ENCODE measurements at places on chromosomes 1 and 21. TPM values are rescaled to one million over a fixed set of nuclear protein-coding genes. Genes with fewer than 3 reads are reported as not detected.

- H3K27ac ChIP-seq = no peak overlapping the region
- H3K4me3 ChIP-seq = no peak overlapping the region
- H3K4me1 ChIP-seq = no peaks in the 10 kb centered on the region
- H3K27me3 ChIP-seq = no peaks in the 10 kb centered on the region
These were observed 137.4 kb downstream of the C1orf21 start for GRCh38 chr1:184524248-184524647.

The ATG4C gene
- 10.2 TPM for total RNA-seq

GRCh38 chr1:200423235-200423634 lies 13.4 kb upstream of the ZNF281 start:
- no peaks in the 10 kb centered on the region for H3K4me1 ChIP-seq
- H3K36me3 ChIP-seq = no peaks in the 10 kb centered on the region
- no peaks in the 10 kb centered on the region for H3K27me3 ChIP-seq

GRCh38 chr21:45575993-45576837 lies 34.0 kb upstream of the SLC19A1 start:
- no peak for DNase-seq
- H3K4me1 ChIP-seq = peaks cover 13% of the 10 kb centered on the region
- H3K4me3 ChIP-seq = no peak overlapping the region
- no peak overlapping the region for H3K27ac ChIP-seq
- H3K36me3 ChIP-seq = no peaks in the 10 kb centered on the region
- no peaks in the 10 kb centered on the region for H3K27me3 ChIP-seq

DNA sequence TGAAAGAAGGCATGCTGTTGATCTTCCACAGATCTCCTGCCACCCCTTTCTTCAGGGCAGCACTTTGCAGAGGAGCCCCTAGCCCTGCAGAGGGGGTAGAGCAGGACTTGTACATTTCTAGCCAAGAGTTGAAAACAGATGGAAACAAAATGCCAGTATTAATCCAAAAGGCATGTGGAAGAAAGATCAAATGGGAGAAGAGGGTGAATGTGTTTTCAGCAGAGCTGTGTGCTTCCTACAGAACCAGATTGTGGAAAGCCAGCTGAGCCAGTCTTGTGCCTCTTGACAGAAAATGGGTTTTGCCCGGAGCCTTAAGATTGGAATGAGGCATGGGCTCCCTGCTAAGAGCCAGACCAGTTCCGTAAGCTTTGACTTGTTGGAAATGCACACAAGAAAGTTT lies 105.2 kb upstream of the TSPAN2 start:
- no peak overlapping the region for H3K27ac ChIP-seq
- H3K4me1 ChIP-seq = peaks cover 6% of the 10 kb centered on the region
- no peaks in the 10 kb centered on the region for H3K27me3 ChIP-seq
- no peak overlapping the region for H3K4me3 ChIP-seq
- no peak for DNase-seq

- H3K27ac ChIP-seq = no peak overlapping the region
- H3K4me3 ChIP-seq = no peak overlapping the region
- no peak for DNase-seq
- H3K27me3 ChIP-seq = no peaks in the 10 kb centered on the region
- no peaks in the 10 kb centered on the region for H3K36me3 ChIP-seq
These were observed 119.0 kb downstream of the HIVEP3 start for GRCh38 chr1:41799723-41800122.

DNA sequence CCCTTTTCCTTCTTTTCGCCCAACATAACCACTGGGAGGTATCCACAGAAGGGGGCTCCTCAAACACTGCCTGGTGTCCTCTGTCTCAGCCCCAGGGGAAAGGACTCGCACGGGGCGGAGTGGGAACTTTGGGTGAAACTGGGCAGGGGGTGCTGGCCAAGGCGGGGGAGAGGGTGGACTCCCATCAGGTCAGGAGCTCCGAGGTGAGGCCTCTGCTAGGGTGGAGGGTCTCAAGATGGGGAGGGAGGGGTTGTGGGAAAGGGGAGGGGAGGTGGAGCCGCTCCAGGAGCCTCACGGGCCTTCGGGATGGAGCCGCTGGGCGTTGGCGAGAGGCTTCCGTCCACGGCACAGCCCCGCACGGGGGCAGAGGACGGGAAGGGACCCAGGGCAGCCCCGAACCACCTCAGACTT lies 43.2 kb upstream of the POFUT2 start:
- no peak for DNase-seq
- H3K36me3 ChIP-seq = no peaks in the 10 kb centered on the region
- peaks cover 23% of the 10 kb centered on the region for H3K4me1 ChIP-seq
- H3K27me3 ChIP-seq = no peaks in the 10 kb centered on the region
- no peak overlapping the region for H3K4me3 ChIP-seq
- no peak overlapping the region for H3K27ac ChIP-seq

The OR2G2 gene
- not detected for total RNA-seq

GRCh38 chr1:88169139-88169538 lies 514.9 kb upstream of the PKN2 start:
- no peaks in the 10 kb centered on the region for H3K27me3 ChIP-seq
- no peaks in the 10 kb centered on the region for H3K36me3 ChIP-seq
- DNase-seq = no peak
- no peaks in the 10 kb centered on the region for H3K4me1 ChIP-seq
- H3K27ac ChIP-seq = no peak overlapping the region

DNA sequence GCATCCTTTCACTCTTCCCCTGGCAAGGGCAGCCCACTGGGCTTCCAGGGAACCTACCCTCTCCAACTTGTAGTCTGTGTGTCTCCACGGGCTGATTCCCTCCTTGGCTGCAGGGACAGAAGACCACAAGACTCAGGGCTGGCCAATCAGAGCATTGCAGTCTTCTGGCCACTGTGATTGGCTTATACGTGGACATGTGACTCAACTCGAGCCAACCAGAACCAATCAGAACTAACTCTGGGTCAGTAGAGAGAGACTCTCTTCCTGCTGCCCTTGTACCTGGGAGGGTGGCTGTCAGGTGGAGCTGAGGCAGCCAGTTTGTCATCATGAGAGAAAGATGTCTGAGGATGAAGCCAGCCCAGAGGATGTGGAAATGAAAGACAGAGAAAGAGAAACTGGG lies 64.0 kb downstream of the DHRS3 start:
- no peak overlapping the region for H3K4me3 ChIP-seq
- peak; percentile 67 for DNase-seq
- H3K4me1 ChIP-seq = peaks cover 31% of the 10 kb centered on the region
- no peak overlapping the region for H3K27ac ChIP-seq
- H3K36me3 ChIP-seq = no peaks in the 10 kb centered on the region

The ZBTB8A gene
- 6.4 TPM for total RNA-seq

GRCh38 chr1:27634177-27634984 lies 604 bp downstream of the FGR start:
- H3K36me3 ChIP-seq = no peaks in the 10 kb centered on the region
- peak overlapping the region; percentile 37 for H3K27ac ChIP-seq
- peak overlapping the region; percentile 67 for H3K4me3 ChIP-seq

The FAM167B gene
- total RNA-seq = 0.99 TPM

Measured in testis (tissue), 5 donors.